Activated CD8-positive, alpha-beta memory T cell treated with anti-CD3 and anti-CD28 coated beads for 48 hours (primary cell): ENCODE measurements at places on chromosomes 5 and 9.

DNA sequence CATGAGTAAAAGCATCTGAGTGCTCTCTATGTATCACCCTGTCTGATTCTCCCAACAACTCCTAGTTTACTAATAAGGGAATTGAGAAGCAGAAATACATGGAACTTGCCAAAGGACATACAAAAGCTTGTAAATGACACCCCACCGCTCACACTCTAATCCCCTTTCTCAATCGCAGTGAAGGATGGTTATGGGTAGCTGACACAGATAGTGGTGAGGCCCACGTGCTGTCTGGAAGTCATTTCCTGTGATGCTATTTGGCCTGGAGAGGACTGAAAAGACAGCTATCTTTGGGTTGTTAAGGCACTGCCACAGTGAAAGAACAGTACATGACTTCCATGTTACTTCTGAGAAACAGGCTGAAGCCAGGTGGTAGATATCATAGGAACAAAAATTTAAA lies 117.0 kb downstream of the GLIS3 start:
- DNase-seq: no peak

GRCh38 chr5:82509762-82510161 lies 231.6 kb upstream of the RPS23 start:
- DNase-seq: no peak

DNA sequence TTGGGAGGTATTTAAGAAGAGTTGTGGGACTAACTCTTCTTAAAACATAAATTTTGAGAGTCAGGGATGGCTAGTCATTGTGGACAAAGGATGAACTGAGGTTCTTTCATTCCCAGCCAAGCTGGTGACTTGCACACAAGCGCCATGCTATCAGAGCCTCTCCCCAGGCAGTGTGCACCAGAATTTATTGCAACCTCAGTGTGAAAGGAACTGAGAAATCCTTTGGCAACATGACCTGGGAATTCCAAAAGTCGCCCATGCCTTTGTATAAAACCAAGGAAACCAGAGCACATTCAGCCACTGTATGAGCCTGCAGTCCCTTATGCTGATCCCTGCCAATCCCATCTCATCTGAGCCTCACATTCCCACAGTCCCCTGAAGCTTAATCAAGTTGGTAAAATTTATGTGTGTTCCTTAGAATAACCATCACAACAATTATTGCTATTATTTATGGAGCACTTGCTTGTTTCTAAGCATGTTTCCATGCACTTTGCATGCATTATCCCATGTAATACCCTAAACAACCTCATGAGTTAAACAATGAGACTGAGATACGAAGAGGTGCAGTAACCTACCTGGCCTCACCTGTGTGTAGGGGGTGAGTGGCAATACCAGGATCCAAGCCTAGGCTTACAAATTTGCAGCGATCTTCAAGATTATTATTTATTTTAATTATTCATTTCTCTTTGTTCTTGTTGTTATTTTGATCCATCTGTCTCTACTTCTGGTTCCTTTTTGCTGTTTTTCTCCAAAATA lies 116.4 kb downstream of the NTRK2 start:
- DNase-seq: no peak

DNA sequence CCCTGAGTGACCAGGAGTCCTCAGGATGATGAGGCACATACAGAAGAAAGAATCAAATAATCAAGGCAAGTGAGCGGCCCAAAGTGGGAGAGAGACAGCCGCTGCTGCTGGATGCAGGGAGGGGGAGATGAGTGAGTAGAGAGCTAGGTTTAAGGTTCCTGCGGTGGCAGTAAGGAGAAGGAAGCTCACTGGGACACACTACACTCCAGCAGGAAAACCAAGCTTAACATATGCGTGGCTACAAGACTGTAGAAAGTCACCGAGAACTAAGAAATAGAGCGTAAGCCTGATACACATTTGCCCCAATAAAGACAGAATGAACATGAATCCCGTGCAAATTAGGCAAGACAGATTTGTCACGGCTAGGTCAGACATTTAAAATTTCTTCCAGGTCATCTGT lies 470.2 kb downstream of the KDM4C start:
- no peak for DNase-seq

GRCh38 chr9:130239363-130239695 lies 26.2 kb upstream of the HMCN2 start:
- DNase-seq: no peak

- DNase-seq: no peak
These were observed 545 bp downstream of the CDKN2B-AS1 start for GRCh38 chr9:21995006-21995665.

GRCh38 chr5:34843497-34843896 lies 4.5 kb downstream of the TTC23L start:
- DNase-seq: no peak

- no peak for DNase-seq
These were observed 98.5 kb downstream of the MRPS27 start for GRCh38 chr5:72221541-72221940.

- DNase-seq: no peak
These were observed 150.8 kb upstream of the RANBP3L start for GRCh38 chr5:36452424-36453006.

DNA sequence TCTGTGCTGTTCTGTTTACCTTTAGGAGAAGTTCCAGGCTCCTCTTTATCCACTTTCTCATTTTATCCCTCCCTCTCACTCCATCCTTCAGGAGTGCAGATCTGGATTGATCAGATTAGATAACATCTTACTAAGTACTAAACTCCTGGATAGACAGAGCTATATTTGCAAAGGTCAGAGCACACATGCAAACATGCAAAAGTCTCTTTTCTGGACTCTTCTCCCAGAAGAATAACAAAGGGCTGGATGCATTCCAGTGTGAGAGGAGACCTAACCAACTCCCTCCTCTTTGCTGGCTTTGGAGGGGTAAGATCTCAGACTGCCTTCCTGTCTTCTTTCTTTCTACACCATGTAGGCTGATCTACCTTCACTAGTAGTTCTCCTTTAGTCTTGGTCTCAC lies 21.4 kb downstream of the GARNL3 start:
- DNase-seq: no peak

- no peak for DNase-seq
These were observed 38.0 kb upstream of the CCDC152 start for GRCh38 chr5:42718591-42718990.

DNA sequence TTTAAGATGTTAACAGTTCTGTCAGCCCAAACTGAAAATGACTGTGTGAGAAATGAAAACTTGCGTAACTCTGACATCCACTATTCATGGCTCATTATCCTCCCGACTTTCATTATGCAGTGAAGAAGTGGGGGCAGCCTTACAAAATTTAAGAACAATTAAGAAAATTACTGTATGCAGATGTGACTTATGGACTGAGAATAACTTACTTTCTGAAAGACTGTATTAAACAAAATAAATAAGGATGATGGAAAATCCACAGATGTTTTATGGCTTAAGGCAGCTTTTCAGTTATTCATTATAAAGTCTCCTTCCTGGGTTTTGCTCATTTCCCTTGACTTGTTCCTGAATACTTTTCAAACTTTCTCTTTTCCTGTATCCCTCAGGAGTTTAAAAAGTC lies 55.2 kb downstream of the GRIN3A start:
- DNase-seq: no peak

- no peak for DNase-seq
These were observed 1716.1 kb upstream of the C9orf72 start for GRCh38 chr9:29289365-29289764.

GRCh38 chr5:174323878-174324281 lies 278.4 kb downstream of the NSG2 start:
- no peak for DNase-seq

DNA sequence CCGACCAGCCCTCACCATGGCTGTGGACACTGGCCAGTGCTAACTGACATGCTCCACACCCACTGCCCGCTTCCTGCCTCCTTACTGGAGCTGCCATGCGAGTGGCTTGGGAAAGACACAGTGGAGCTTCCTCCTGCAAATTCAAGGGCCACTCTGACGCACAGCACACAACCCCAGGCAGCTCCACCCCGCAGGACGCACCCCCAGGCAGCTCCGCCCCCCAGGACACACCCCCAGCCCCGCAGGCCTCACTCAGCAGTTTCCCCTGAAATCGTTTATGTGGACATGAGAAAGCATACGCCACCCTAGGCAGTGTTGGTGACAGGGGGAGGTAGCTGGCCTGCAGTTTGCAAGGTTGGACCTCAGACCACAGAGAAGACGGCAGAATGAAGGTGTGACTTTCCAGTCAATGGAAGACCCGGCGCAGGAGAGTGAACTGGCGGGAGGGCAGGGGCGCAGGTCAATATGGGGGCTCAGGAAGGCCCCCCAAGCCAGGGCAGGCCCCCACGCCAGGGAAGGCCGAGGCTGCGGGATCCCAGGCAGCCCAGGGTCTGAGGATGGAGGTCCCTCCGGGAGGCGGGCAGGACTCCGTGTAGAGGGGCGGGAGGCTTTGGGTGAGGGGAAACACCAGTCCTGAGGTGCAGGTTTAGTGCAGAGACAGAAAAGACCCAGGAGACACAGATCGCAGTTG lies 21.6 kb downstream of the LPCAT1 start:
- DNase-seq: no peak

DNA sequence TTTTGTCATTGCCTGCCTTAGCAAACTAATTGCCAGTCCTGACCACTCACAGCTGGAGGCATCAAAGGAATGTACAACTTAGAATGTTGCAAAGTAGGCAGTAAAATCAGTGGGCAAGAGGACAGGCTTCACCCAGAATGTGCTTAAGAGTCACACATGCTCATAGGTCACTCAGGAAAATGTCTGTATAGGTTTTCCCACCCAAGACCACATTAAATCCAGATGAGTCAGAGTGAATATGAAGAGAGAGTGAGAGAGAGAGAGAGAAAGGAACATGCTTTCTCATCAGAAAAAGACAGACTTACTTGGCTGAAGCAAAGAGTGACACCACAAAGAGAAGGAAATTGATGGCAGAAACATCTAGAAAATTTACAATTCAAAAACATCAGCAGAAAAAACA lies 37.9 kb downstream of the PLEKHG4B start:
- no peak for DNase-seq

GRCh38 chr5:19676895-19677294 lies 311.1 kb downstream of the CDH18 start:
- no peak for DNase-seq

- DNase-seq: no peak
These were observed 377.2 kb upstream of the KLF4 start for GRCh38 chr9:107866711-107867311.

DNA sequence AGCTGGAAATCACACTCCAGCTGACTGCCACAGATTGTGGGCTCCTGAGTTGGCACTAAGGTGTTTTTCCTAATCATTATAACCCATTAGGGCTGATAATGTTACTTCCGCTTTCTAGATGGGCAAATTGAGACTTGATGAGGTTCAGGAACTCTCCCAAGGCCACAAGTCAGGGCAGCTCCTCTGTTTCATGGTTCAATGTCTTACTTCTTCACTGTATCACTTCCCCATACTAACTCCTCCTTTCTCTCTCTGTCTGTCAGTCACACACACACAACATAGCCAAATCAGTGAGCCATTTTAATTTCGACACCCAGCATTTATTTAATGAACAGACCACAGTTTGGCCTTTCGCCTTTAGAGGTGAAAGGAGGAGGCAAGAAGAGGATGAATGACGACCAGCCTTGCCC lies 17.8 kb upstream of the TRAF1 start:
- no peak for DNase-seq

DNA sequence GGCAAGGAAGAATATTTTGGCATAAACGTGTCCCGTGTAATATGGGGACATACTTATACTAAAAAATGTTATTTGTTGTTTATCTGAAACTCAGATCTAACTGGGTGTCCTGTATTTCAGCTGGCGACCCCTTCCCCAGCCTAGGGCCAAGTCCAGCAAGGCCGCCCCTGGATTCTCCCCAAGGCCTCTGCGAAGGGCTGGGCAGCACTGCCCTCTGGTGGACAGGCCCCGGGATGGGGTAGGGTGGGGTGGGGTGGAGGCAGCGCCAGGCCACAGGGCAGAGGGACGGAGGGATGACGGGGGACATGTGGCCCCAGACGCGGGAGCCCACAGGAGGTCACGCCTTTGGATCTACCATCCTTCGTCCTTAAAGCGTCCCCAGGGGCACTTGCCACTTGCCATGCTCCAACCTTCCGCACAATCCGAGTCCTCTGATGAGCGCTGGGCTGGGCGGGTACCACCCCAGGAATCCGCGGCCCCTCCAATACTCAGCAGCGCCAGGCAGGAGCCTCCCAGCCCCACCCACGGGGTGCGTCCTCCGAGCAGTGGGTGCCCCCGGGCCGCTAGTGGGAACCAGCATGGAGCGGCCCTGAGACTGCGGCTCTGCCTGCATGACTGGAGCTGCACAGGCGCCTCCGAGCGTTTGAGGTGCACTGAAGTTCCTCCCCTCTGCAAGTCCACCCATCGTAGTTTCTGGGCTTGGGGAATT lies 7.1 kb upstream of the AGPAT2 start:
- DNase-seq: no peak

GRCh38 chr5:58940446-58940845 lies 357.6 kb downstream of the RAB3C start:
- DNase-seq: no peak
